ENCODE measurements at places on chromosomes 12 and 14.

DNA sequence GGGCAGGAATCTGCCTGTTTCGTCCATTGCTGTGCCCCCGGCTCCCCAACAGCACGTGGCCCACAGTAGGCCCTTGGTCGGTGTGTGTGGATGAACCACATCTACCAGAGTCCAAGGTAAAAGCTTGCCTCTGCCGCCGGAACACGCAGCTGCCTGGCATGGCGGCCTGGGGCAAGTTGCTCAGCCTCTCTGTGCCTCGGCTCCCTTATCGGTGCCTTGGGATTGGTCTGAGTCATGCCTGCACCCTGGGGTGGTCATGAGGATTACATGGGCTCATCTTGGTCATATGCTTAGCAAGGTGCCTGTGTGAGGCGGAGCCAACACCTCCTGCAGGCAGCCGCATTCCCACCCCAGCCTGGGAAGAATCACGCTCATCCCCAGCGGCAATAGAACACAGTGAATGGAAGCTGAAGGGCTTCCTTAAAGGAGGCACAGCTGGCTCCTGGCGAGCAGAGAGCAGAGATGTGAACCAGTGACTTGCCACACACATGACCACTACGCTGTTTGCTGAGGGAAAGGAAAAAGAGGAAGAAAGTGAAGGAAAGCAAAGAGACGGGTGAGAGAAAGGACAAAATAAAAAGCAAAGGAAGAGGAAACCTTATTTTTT is 5.5 kb upstream of the SCARB1 start:
- DNase-seq = peak; percentile 96

- no peak for DNase-seq
Measured at GRCh38 chr14:75605916-75606315, 27.5 kb downstream of the FLVCR2 start.

GRCh38 chr12:75099210-75099609 is 110.4 kb downstream of the KCNC2 start:
- no peak for DNase-seq

GRCh38 chr12:104026841-104027599 is 23.0 kb downstream of the GLT8D2 start:
- no peak for DNase-seq

- no peak for DNase-seq
Measured at GRCh38 chr14:79510659-79511058, 700.6 kb downstream of the DIO2 start.

DNA sequence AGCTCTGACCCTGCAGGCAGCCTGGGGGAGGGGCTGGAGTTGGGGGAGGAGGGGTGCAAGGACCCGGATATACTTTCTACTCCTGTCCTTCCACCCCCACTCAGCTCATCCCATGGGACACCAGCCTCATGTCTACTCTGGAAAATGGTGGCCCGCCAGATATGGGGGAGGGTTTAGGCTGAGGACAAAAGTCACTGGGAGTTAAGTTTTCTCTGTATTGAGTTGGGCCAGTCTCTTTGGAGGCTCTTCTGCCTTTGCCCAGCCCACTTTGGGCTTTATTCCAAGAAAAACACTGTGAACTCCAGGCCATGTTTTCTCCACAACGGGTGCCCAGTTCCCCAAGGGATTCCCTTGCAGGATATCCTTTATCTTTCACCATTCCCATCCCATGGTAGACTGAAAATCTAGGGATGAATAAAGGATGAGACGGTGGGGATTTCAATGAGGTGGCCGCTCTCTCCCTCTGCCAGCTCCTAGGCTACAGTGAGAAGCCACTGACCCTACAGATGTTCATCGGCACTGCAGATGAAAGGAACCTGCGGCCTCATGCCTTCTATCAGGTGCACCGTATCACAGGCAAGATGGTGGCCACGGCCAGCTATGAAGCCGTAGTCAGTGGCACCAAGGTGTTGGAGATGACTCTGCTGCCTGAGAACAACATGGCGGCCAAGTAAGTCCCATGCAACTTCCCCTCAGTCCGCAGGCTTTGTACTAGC is 4.9 kb downstream of the NFATC4 start:
- no peak for DNase-seq

GRCh38 chr14:75044322-75044721 is 6.9 kb downstream of the MLH3 start:
- DNase-seq = no peak

- no peak for DNase-seq
Measured at GRCh38 chr12:644818-645552, 18.3 kb downstream of the NINJ2 start.

DNA sequence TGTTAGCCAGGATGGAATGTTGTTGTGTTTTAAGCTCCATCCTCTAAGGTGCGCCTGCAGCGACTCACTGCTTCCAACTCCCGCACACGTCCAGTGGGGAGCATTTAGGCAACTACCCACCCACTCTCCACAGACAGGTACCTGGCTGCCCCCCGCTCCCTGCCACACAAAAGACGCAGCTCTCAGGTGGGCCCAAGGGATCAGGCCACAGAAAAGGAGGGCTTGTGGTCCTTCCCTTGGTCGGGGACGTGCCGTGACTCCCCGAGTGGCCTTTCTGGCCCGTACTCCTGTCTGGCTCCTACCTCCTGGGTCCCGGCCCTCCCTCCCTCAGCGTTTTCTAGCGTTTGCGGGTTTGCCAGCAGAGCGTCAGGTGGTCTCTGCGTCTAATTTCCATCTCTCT is 16.2 kb downstream of the TEDC1 start:
- DNase-seq = no peak

DNA sequence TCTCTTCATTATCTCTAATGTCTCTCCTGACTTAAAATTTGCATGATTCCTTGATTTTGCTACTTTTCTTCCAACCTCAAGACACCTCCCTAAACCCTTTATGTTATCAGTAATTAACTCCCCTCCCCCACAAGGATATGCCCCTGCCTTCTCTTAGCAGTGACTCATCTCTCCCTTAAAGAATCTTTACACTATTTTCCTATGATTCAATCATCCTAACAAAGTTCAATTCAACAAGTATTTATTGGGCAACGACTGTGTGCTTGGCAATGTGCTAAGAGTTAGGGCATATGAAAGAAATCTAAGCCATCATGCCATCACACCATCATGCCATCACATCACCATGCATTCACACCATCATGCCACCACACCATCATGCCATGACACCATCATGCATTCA is 80.1 kb downstream of the ANO2 start:
- DNase-seq = no peak

DNA sequence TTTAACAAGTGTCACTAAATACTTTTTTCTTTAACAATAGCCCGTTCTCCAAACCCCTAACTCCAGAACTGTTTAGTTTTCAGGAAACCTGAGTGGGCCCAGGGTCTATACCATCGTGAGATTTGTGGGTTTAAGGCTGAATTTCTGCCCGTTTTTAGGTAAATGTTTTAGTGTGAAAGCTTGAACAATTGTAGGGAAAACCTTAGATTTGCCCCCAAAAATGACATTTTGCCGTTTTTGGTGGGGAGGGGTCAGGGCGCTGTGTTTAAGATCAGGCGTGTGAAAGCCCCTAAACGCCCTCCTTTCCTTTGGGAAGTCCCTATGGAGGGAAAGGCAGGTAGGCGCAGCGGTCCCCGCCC is 320 bp upstream of the PRPF39 start:
- DNase-seq = no peak

- no peak for DNase-seq
Measured at GRCh38 chr14:101960225-101960624, 4.1 kb upstream of the DYNC1H1 start.

- DNase-seq = no peak
Measured at GRCh38 chr14:91891721-91892220, 24.4 kb upstream of the TC2N start.

DNA sequence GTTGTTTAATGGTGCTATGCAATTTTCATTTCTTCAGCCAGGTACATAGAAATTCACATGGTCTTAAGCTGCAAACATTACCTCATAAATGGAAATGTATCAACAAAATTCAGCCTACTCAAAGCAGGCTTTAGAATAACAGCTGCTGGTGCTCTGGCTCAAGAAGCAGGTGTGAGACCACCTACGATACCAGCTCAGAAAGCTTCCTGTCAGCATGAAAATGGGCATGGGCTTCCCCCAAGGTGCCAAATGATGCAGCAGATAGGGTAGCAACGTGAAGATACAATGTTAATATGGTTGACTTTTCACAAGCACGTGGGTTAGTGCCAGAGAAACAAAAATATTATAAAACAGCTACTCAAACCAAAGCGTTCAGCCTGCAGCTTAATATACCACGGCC is 343.4 kb upstream of the PRICKLE1 start:
- DNase-seq = no peak

Data from AML-193 (cell line).